Peyer's patch (tissue), 4 donors: ENCODE measurements at places on chromosomes 7 and 10. TPM values are rescaled to one million over a fixed set of nuclear protein-coding genes. Genes with fewer than 3 reads are reported as not detected.
A peak's percentile ranks its signal among the peaks of the same experiment; 100 is the strongest.

DNA sequence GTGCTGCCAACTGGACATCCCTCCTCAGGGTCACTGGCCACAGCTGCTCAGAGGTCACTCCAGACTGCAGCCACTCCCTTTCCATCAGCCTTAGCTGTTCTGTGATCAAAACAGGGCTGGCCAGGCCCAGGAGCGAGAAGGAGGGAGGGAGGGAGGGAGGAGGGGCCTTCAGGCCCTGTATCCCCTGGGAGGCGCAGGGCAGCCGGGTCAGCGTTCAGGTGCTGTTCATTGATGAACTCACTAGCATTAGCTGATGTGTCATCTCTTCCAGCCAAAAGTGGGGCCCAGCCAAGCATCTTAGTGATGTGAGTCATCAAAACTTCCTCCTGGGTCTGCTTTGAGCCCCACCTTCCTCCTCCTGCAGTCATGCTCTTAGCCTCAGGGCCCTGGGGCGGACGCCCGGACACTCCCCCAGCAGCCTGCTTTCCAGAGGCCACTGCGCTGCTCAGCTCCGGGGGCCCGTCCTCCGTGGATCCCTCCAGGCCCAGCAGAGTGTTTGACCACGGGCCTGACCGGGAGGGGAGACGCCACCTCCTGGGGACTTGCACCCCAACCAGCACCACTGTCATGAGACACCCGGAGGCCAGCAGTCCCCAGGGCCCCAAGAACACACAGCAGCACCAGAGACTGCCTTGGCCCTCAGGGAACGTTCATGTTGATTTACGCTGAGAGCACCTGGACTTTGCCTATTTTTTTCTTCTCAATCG, 149.2 kb downstream of the PRKAG2 start:
- peak; percentile 65 for DNase-seq

Gene NEUROD6
- total RNA-seq: not detected

GRCh38 chr10:124648738-124649137, 95.4 kb downstream of the FAM53B start:
- DNase-seq: no peak

Gene DOCK4
- total RNA-seq: 14.5 TPM

DNA sequence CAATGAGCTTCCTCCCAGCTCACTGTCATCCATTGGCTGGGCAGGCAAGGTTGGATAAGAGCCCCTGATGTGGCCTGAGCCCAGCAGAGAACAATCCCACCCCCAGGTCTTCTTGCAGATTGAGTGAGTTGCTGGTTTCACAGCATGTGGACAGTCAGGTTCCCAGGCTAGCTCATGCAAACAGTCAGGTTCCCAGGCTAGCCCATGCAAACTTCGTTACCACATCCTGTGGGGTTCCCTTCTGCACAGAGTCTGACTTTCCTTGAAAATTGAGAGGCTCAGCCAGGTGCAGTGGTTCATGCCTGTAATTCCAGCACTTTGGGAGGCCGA, 67.1 kb downstream of the TMEM130 start:
- no peak for DNase-seq

Gene SPACDR
- total RNA-seq: not detected

Gene SRRM3
- 1.2 TPM for total RNA-seq

- peak; percentile 46 for DNase-seq
These were observed 142.7 kb downstream of the ADARB2 start for GRCh38 chr10:1594372-1595241.

DNA sequence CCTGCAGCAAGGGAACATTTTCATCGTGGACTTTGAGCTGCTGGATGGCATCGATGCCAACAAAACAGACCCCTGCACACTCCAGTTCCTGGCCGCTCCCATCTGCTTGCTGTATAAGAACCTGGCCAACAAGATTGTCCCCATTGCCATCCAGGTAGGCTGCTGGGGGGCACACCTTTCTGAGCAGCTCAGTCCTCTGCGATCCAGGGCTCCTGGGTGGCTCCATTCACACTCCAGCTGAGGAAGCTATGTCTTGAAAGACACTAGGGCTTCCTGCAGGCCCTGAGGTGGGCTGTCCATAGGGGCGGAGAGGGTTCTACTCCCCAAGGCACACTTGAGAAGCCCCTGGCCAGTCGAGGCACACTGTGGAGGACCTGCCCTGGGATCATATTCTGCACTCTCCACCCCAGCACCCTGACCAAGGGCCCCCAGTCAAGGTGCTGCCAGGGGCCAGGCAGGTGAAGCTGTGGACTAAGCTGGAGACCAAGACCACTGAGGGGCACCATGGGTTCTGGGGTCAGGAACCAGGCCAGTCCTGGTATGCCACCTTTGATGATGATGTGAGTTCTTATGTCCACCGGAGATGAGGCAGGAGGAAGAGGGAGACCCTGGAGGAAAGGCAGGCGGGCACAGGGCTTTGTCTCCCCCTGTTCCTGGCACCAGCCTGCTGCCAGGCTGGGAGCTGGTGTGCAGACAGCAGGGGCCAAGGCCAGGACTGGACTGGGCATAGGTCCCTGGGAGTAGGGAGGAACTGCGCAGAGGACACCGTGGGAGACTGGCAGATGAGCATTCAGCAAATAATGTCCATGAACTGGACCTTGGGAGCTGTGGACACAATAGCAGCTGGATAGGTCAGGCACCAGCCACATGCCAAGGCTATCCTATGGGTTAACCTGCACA, 54.8 kb downstream of the ALOX5 start:
- DNase-seq: no peak

Gene RTKN2
- total RNA-seq: 1.9 TPM

Gene MYOZ1
- not detected for total RNA-seq

GRCh38 chr7:139845443-139845805, 16.4 kb downstream of the TBXAS1 start:
- no peak for DNase-seq

- DNase-seq: no peak
These were observed 281.8 kb downstream of the POU6F2 start for GRCh38 chr7:39259391-39260003.

DNA sequence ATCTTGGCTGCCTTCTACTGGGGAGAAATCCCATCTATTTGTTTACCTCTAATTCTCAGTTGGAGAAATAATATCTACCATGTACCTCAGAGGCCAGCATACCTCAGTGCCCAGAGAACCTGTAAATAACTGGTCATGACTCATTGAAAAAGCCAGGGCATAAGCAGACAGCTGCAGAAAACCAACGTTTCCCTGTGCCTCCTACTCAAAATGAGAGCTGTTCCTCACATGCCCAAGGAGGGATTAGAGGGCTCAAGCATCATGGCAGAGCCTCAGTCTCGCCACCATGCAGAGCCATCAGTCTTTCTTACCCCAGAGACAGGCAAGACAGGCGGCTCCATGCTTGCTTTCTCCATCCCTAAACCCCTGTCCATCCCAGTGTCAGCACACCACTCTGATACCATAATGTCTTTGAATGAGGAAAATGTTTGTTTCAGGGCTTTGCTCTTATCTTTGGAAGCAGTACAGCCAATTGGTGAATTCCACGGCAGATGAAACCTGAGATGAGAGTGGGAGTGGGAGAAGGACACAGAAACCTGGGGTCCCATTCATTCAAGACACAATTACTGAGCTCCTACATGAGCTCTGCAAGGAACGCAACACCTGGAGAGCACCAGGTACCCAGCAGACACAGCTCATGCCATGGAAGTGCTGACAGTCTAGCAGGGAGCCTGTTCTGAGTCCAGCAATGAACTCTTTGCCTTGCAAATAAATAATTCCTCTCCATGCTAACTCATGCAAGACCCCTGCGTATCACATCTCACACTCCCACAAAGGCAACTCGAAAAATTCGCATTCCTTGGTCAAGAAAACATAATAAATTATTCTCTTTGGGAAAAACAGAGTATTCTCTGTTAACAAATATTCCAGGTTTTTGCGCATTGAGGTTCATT, 21.1 kb downstream of the PON1 start:
- no peak for DNase-seq

Gene TCERG1L
- not detected for total RNA-seq

Gene JAZF1
- total RNA-seq: 15.7 TPM

Gene SORCS3
- 0.27 TPM for total RNA-seq

Gene IFIT1
- total RNA-seq: 6.2 TPM

DNA sequence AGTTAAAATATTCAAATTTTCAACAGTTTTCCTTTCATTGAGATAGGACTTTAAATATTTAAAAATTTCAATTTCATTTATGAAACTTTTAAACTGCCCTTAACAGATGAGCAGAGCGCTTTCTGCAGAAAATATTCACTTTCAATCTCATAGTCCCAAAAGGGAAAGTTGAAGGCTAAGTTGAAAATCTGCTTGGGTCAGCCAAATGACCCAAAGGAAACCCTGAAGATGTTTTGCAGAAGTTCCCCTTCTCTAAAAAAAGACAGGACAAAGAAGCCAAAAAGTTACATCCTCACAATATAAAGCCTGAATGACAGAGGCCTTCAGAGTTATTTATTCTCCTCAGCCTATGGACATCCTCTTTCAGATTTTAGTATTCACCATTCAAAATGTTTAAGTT, 17.6 kb upstream of the SCIN start:
- DNase-seq: no peak

Gene CCL26
- total RNA-seq: not detected

- no peak for DNase-seq
These were observed 49.5 kb downstream of the TCERG1L start for GRCh38 chr10:131261890-131262475.

- DNase-seq: no peak
These were observed 59.0 kb downstream of the INSYN2A start for GRCh38 chr10:127137391-127137790.

GRCh38 chr10:82969405-82969804, 1094.4 kb downstream of the NRG3 start:
- DNase-seq: no peak

Gene NKX6-2
- total RNA-seq: not detected

Gene ERVW-1
- not detected for total RNA-seq

Gene SPDYE5
- total RNA-seq: not detected

Gene MRLN
- not detected for total RNA-seq

Gene CEP55
- 1.1 TPM for total RNA-seq

DNA sequence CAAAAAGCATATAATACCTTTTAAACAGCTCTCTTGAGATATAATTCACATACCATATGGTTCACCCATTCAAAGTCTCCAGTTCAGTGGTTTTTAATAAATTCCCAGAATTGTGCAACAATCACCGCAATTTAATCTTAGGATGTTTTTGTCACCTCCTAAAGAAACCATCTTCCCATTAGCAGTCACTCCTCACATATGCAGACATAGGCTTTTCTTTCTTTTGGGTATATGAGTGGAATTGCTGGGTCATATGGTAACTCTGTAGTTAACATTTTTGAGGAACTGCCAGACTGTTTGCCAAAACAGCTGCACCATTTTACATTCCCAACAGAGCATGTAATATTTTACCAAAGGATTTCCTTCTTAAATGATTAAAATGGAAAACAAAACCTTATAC, 57.0 kb downstream of the CC2D2B start:
- no peak for DNase-seq

GRCh38 chr7:114854369-114854768, 67.5 kb upstream of the MDFIC start:
- DNase-seq: no peak

Gene AOAH
- 33.3 TPM for total RNA-seq

DNA sequence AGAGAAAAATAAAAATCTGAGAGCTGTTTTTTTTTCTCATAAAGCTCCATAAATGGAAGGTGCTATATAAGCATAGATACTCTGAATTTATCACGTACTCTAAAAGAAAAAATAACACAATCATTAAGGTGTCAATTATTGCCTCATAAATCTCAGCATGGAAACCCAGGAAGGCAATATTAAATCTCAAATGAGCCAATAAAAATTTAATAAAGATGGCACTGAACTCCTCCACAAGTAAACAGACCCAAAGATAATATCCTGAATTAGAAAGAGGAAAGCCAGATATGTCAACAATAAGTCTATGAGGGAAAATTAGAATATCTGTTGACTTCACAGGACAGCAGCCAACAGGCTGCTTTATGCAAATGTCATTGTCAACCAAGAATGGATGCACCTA, 66.5 kb downstream of the CDK6 start:
- DNase-seq: no peak

DNA sequence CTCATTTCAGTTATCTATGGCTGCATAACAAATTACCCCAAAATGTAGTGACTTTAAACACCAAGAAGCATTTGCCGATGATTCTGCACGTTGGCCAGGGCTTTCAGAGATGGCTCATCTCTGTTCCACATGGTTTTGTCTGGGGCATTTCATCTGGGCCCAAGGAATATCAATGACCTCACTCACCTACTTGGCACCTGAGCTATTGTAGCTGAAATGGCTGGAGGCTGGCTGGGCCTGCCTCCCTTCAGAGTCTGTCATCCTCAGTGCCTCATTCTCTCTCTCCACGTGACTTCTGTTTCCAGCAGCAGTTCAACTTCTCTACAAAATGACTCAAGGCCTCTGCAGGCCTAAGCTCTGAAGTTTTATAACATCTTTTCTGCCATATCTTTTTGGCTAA, 119.4 kb upstream of the PRR15 start:
- DNase-seq: no peak

Gene TMEM213
- not detected for total RNA-seq

Gene FAM25C
- not detected for total RNA-seq

GRCh38 chr10:51832652-51833383, 133.4 kb upstream of the CSTF2T start:
- no peak for DNase-seq

DNA sequence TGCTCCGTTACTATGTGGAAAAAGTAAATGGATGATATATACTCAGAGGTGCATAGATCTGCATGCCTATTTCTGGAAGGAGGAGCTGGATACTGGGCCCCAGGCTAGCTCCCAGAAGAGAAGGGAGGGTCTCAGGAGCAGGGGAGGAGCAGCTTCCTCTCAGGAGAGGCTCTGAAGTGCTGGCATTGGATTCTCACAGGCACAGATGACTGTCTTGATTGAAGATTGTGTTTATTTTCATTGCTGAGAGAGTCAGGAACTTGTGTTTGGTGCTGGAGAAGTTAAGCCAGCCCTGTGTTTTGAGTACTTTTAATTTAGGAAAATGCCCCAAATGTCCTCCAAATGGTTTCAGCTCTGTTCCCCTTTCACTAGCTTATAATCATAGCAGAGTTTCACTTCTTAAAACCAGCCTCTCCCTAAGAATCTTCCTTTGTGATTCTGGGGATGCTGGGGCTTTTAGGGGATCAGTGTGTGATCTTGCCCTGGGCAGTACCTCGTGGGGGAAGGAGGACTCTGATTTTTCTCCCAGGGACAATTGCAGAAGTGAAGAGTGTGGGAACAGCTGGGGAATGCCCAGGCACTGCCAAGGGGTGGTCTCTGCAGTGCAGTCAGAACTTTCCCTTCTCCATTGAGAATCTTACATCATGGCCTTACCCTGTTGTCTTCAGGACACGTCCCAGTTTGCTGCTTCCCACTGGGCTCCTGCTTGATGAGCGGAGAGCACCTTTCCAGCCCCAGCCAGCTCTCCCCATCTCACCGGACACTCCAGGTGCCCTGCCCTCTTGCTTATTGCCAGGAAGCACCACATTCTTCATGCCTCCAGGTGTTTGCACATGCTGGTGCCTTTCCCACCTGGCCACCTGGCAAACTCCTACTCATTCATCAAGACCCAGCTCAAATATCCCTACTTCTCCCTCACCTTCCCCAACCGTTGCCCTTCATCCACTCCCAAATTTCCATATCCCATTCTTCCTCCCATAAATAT, 102.8 kb downstream of the ARHGAP22 start:
- DNase-seq: no peak

GRCh38 chr7:74388880-74389415, 64.8 kb upstream of the GTF2IRD1 start:
- DNase-seq: no peak
